ENCODE measurements at places on chromosomes 6 and 20.

GRCh38 chr6:25415274-25415673 lies 136.1 kb downstream of the CARMIL1 start:
- no peak for DNase-seq

DNA sequence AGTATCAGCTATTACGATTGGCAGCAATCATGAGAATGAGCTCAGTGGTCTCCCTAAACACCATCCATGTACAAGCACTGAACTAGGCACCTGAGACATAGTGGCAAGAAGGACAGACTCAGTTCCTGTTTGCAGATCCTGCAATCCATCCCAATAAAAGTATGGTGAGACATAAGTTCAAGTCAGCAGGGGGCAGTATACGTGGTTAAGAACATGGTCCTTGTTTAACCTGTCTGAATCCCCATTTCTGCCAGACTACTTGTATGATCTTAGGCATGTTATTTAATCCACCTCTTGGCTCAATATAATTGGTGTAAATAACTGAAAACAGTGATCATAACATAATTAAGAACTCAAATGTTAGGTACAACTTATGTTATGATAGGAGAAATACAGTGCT lies 33.2 kb upstream of the PNISR start:
- DNase-seq, result peak; percentile 44

GRCh38 chr6:158517581-158517980 lies 42.3 kb upstream of the TMEM181 start:
- no peak for DNase-seq

GRCh38 chr6:45187836-45188235 lies 140.3 kb upstream of the RUNX2 start:
- DNase-seq, result peak; percentile 55

- DNase-seq, result no peak
These were observed 532.3 kb downstream of the MAFB start for GRCh38 chr20:40156600-40157317.

GRCh38 chr6:88359530-88360202 lies 193.5 kb upstream of the CNR1 start:
- DNase-seq, result no peak

All from IMR-90 (cell line).